ENCODE measurements at places on chromosomes 7 and 10.

GRCh38 chr10:122879339-122880273 lies at the start of gene FAM24B:
Gene FAM24B (minus strand): TSS chr10:122879581. CDS start chr10:122850515, 29,066 bp downstream.
- no peak for DNase-seq

GRCh38 chr7:42105554-42106358 lies 131.3 kb downstream of the GLI3 start:
- DNase-seq = no peak

DNA sequence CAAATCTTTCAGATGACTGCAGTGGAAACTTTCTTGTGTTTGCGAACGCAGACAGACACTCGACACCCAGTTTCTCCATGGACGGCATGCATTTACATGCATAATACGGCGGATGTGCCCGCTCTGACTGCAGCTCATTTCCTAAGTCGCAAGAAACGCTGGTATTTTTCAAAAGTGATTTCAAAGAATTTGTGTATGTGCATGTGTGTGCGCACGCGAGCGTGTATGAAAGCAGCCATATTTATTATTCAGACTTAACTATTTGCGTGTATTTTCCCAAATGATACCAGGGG lies 436.5 kb upstream of the MGMT start:
- no peak for DNase-seq

DNA sequence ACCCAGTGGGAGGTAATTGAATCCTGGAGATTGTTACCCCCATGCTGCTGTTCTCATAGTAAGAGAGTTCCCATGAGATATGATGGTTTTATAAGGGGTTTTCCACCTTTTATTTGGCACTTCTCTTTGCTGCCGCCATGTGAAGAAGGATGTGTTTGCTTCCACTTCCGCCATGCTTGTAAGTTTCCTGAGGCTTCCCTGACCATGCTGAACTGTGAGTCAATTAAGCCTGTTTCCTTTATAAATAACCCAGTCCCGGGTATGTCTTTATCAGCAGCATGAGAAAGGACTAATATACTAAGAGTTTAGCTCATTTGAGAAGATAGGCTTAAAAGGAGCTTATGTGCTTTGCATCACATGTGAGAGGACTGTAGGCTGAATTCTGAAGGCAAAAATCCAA lies 29.3 kb downstream of the TMEM248 start:
- DNase-seq = no peak

GRCh38 chr10:130434446-130435385 lies 298.5 kb downstream of the GLRX3 start:
- DNase-seq = peak; percentile 77

- no peak for DNase-seq
These were observed 57.4 kb downstream of the LAMB4 start for GRCh38 chr7:108072739-108073138.

GRCh38 chr10:80590585-80591125 lies 53.0 kb downstream of the SH2D4B start:
- no peak for DNase-seq

- no peak for DNase-seq
These were observed 98.0 kb upstream of the FAM20C start for GRCh38 chr7:94251-94801.

DNA sequence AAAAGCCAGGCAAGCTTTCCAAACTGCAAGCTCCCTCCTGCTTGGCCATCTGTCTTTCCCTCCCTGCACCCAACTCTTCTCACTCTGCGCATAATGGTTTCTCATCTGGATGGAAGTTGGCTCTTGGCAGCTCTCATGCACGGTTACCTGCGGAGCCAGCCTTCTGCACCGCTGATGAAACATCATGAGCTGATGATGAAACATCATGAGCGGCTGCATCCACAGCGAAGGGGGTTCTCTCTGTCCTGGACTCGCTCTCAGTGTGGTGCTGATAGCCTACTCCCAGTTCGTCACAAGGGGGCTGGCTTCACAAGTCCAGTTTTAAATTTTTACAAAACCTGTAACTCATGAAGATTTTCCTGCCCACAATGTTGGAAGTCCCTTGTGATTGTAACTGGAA lies 457.5 kb downstream of the ACTR3B start:
- no peak for DNase-seq

DNA sequence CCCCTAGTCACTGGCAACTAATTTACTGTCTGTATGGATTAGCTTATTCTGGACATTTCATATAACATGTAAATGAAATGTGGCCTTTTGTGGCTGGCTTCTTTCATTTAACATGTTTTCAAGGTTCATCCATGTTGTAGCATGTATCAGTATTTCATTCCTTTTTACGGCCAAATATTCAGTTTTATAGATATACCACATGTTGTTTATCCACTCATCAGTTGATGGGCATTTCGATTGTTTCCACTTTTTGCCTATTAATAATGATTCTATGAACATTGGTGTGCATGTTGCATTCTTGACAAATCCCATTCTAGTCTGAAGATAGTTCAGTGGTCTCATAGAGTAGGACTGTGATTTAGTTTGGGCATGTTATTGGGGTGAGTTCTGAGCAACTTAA lies 12.6 kb downstream of the CNNM2 start:
- no peak for DNase-seq

- no peak for DNase-seq
These were observed 3.5 kb downstream of the HK1 start for GRCh38 chr10:69281507-69282413.

GRCh38 chr10:129609551-129609950 lies 142.5 kb downstream of the MGMT start:
- peak; percentile 27 for DNase-seq

DNA sequence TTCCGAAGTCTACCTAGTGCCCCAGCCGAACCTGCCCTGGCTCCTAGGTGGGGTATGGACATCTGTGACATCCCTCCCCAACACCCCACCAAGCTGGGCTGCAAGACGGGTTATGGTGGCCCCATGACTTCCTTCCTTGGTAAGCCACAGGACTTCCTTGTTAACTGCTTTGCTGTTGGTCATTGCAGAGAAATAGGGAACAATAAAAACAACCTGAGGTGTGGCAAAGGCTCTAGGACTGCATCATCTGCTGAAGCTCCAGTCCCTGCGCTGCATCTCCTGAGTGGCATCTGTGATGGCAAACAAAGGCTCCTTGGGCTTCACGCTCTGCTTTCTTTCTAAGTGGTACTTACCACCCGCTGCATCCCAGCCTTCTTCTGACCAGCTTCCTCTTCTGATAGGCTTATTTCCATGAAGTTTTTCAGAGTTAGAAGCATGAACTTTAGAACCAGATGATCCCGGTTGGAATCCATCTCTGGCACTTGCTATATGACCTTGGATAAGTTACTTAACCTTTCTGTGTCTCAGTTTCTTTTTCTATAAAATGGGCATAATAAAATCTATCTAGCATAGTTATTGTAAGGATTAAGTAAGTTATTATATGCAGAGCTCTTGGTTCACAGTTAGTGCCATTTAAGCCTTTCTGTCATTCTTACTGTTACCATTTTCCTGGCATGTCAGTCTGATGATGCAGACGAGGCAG lies 216.8 kb downstream of the RPS24 start:
- DNase-seq = no peak

GRCh38 chr10:79230850-79231249 lies 116.4 kb upstream of the PPIF start:
- no peak for DNase-seq

DNA sequence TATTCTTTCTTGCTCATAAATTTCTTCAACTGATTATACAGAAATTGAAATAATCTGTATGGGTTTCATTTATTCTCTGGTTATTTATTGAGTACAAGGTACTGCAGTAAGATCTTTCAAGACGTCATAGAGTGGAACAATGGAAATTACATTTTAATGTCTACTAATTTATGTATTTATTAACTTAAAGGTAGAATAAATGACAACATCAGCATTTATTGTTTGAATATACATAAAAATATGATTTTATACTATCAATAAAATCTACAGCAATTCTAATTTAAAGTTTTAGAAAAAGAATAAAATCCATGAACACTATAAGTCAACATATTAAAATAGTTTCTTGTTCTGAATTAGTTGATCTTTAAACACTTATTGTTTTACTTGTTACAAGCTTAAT lies 158.5 kb downstream of the AGMO start:
- no peak for DNase-seq

DNA sequence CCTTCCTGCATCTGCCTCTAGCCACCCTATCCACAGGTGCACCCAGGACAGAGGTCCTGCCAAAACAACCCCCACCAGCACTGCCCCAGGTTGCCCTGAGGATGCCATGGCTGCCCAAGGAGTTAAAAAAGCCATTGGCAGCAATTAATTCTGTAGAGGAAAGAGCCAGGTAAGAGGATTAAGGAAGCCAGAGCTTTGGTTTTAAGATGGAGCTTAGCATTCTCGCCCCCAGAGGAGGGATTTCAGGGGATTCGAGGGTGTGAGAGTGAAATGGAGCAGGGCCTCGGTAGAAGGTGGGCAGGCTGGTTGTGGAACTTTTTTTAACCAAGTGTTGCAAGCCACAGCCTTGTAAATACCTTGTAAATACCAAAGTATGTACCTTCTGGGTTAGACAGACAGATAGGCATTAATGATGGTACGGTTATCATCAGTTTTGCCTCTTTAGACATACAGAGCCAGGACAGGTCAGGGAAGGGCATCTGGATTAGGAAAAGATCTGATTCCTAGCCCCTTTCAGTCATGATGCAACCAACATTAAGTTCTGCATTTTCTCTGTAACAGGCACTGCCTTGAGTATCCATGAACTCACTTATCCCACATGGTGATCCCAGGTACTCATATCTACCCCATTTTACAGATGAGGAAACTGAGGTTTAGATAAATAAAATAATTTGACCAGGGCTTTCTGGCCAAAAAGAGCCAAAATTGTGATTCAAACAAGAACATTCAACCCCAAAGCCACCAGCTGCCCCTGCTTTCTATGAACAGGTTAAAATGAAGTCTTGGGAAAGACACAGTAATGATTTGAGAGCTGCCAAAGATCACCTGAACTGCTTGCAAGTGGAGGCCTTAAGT lies 120.7 kb upstream of the PPIF start:
- no peak for DNase-seq

DNA sequence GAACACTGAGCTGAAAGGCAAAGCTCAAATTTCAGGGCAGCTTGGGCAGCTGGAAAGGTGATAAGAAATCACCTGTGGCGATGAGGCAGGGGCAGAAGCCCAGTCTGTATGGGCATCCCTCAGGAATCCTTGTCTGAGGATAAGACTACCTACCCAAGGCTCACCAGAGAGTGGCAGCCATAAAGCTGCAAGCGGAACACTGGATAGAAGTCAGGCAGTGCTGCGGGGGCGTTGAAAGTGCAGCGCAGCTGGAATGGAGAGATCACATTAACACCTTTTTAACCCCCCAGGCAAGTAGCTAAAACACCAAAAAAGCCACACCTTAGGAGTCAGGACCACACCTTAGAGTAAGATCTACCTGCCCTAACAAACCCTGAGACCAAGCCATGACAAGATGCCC lies 38.2 kb downstream of the ABCB5 start:
- no peak for DNase-seq

- DNase-seq = no peak
These were observed 168.9 kb downstream of the CSTF2T start for GRCh38 chr10:51530541-51530940.

DNA sequence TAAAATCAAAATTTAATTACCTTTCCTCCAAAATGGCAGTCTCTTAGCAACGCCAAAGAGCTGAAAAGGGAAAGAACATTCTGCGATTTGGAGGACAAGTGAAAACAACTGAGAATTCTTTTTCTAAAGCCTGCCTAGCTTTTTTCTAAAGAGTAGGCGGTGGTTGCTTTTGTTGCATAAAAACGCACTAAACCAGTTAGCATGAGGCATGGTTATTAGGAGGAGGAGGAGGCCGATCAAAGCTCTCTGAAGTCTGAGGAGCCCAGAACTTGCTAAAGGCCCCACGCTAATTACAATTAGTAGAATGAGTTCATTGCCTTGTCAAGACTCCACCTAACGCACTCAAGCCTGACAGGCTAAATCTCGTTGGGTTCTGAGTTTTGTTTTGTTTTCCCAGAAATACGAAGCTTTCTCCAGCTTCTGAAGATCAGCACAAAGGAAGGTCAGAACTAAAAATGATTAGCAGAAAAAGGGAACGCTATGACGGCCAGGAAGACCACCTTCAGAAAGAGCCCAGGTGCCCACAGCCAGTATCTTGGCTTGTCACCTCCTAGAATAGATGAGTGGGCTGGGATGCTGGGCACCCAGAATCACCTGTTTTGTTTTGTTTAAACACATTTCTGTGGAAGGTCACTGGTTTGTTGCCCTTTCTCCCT lies 72.0 kb downstream of the FGFR2 start:
- DNase-seq = no peak

GRCh38 chr7:120658516-120658915 lies 199.4 kb downstream of the TSPAN12 start:
- no peak for DNase-seq

DNA sequence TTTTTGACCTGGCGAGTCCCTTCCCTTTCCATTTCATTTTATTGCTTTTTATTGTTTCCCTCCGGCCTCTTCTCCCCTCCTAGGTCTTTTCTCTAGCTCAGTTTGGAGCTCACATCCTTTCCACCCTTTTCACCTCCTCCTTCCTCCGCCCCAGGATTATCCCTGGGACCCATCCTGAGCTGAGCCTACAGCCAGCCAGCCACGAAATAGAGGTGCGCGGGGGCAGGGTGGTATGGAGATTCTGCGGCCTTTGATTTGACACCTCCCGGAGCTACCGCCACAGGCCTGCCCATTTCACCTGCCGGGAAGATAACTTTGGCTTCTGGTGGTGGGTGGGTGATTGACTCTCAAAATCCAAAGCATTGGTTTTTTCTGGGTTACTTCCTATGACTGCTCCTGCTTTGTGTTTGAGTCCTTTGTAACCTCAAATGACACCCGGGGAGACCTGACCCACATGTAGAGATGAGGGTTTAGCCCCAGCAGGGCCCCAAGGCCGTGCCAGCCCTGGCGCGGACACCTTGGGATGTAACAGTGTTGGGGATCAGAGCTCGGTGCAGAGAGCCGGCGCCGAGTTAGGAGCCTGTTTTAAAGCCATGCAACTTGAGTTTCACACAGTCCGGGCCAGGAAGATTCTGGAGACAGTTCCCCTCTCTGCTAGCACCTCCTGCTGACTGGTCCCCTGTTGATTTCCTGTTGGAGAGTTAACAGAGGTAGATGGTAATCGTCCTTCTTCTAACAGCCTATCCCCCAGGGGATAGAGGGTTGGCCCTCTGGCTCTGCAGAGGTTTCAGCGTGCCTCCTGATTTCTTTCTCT lies 1.5 kb downstream of the DUSP5 start:
- no peak for DNase-seq

GRCh38 chr10:119461923-119462322 lies 80.6 kb downstream of the RGS10 start:
- DNase-seq = no peak

GRCh38 chr7:32347244-32347828 lies 142.8 kb downstream of the LSM5 start:
- DNase-seq = no peak

DNA sequence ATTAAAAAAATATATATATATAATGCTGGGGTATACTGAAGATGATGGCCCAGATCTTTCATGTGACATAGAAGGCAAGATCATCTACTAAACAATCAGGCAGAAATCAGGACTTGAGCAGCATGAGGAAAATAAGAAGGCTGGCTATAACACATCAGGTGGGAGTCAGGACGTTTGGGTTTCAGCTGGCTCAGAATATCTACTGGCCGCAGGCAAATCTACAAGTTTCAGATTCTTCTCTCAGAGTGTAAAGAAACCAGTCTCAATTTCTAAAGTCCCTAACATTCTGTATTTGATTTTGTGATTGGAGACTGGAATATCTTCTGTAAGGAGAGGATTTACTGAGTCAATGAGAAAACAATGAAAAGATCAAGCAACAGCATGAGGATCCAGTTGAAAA lies 37.7 kb upstream of the FAM3C start:
- DNase-seq = no peak
